Putamen (tissue), 1 donor: ENCODE measurements at places on chromosomes 2 and 18.

DNA sequence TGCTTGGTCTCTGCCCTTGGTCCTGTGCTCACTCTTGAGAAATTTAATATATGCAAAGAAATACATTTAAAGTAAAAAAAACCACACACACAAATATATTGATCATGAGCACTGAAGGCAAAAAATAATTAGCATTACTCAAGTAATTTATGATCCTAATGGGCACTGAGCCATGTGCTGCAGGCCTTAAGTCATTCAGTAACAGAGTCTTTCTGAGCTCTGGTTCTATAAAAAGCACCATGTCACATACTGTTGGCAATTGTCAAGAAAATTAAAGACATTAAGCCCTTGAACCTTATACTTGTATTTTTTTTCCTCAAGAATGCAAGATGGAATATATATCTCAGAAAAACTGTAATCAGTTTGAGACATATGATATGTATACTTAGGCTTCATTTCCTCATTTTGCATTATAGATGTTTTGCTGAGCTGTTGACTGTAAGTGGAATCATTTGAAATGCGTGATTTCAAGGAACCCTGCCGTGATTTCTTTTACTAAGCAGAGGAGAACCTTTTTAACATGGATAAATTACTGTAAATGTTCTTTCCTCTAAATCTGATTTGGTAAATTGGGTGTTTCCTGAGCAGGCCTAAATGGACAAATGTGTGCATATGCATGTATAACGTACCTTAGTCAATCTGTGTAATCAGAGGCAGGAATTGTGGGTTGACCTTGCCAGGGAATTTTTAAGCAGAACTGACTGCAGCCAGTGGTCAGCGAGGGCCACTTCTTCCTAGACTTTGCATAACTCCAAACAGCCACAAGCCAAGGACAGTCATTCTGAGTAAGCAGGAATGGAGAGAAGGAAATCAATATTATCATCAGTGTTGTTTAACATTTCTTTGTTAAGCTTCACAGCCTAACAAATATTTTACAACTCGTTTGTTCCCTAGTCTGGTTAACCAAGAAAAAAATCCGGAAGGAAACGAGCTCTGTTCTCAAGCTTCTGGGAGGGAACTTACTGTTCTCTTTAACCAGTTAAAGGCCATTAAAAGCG is 191.5 kb upstream of the ATP5MC3 start:
- DNase-seq: no peak

- no peak for DNase-seq
These were observed 55.5 kb downstream of the MTHFD2 start for GRCh38 chr2:74253971-74254310.

DNA sequence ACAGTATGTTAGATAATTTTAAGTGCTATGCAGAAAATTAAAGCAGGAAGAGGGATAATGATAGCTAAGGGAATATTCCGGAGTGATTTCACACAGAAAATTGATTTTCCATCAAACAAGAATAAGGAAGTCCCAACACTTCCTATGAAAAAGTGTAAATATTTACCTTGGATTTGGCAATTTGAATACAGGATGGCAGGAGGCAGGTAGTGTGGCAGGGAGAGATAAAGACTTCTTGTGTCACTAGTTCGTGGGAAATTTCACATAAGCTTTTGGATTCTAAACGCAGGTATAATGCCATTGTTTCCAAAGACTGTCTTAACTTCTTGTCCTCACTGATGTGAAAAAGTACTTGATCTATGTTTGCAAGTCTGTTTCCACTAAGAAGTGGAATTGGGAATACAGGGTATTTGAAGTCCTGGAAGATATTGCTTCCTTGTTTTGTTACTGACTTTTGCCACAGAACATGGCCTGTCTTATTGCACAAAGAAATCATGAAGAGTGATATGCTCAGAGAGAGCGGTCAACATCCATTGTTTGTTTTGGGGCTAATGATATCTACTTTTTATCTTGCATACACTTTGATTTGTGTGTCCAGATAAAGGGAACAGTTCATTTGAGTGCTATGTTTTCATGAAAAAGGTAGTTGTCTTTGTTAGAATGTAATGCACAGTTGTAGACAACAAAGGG is 1216.1 kb upstream of the FAM98A start:
- no peak for DNase-seq

DNA sequence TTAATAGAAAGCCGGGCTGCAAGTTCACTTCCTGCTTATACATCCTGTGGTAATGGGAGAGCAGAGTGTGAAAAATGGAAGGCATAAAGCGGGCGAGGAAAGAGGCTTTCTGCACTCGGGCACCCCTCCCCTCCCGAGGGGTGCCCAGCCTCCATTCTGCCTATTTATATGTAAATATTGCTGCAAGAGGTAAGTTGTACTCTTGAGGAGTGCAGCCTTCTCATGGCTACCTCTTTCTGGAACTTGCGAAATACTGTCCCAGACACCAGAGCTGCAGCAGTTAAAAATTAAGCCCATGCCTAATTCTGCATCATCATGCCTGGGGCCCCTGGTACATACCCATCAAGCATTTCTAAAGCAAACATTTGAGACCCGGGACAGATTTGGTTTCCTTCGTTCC is 156.0 kb downstream of the GBX2 start:
- DNase-seq: no peak

GRCh38 chr2:143934626-143935481 is 585.1 kb downstream of the ZEB2 start:
- DNase-seq: no peak
